Right lung (tissue), 10 donors: ENCODE measurements at places on chromosomes 11 and 22. TPM values are rescaled to one million over a fixed set of nuclear protein-coding genes. Genes with fewer than 3 reads are reported as not detected.

DNA sequence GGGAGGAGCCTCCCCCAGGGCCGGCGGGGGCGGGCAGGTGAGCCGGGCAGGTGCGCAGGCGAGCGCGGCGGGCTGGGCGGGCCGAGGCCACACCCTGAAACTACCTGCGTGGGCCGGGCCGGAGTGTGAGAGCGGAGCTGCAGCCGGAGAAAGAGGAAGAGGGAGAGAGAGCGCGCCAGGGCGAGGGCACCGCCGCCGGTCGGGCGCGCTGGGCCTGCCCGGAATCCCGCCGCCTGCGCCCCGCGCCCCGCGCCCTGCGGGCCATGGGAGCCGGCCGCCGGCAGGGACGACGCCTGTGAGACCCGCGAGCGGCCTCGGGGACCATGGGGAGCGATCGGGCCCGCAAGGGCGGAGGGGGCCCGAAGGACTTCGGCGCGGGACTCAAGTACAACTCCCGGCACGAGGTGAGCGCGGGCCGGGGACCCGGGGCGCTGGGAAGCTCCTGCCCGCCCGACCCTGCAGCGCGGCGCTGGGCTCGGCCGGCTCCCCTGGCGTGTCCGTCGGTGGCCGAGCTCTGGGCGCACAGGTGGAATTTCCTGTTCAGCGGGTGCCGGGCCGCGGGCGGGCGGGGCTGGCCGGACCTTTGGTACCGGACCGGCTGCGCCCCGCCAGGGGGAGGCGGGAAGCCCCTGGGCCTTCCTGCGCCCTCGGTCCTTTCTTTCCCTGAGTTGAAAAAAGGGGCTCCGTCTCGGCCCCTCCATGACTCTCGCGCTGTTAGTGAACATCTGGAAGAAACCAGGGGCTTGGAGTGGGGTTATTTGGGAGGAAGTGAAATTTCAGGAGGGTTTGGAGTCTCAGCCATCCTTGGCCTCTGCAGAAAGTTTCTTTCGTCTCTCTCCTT lies at the start of gene ST14:
Gene ST14 (plus strand): TSS at position 126 of the 841 bp plus-strand sequence. CDS start 198 bp downstream, at position 324.
- no peak for DNase-seq

DNA sequence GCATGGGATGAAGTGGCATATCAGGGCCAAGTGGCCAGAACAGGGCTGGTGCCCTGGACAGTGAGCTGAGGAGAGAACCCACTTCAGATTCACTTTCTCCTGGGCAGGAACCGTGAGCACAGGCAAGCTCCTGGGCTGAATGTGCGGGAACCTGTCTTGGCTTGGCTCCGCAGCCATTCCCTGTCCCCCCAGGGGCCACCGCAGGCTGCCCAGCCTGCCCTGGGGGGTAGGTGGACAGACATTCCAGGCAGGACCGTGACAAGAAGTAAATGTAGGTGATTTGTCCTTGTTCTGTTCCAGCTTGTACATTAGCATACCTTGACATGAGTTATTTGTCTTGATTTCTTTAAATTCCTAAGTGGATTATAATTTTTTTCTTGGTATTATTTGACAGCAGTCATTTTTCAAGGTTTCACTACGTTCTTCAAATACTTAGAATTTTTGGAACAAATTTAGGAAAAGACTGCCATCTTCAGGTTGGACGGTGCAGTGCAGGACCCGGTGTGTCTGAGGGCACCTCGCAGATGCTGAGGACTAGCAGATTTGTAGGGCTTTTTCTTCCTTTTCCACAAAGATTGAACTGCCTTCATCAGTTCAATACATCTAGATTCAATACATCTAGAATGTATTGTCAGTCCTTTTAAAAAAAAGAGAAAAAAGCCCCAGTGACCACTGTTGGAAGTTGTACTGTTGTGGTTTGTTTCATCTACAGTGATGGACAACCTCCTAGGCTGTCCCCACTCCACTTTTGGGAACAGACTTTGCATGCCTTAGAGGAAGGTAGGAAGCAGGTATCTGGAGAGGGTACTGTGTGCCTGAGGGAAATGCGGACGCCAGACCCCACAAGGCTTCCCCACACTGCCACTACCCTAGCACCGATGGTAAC lies 115.1 kb upstream of the RASSF10 start:
- DNase-seq, result peak; percentile 28

DNA sequence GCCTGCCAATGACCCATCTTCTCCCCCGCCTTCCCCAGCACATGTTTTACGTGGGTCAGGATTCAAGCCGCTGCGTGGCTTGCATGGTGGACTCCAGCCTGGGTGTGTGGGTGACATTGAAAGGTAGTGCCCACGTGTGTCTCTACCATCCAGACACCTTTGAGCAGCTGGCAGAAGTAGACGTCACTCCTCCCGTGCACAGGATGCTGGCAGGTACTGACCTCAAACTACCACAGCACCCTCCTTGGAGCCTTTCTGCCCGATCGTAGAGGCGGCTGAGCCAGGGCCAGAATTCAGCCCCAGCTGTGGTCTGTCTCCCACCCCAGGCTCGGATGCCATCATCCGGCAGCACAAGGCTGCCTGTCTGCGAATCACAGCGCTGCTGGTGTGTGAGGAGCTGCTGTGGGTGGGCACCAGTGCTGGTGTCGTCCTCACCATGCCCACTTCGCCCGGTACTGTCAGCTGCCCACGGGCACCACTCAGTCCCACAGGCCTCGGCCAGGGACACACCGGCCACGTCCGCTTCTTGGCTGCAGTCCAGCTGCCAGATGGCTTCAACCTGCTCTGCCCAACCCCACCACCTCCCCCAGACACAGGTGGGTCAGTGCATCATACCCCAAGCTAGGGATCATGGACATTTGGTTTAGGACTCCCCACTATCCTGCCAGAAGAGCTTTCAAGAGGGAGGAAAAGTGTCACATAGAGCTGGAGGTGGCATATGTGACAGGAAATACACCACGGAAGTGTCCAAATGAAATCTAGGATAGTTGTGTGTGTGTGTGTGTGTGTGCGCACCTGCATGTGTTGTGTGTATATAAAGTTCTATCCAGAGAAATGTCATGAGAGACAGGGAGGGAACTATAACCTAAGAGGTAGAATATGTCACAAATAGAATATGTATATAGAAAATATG lies 10.6 kb upstream of the RELT start:
- no peak for DNase-seq

MS4A15 gene
- polyA plus RNA-seq, result not detected

DNA sequence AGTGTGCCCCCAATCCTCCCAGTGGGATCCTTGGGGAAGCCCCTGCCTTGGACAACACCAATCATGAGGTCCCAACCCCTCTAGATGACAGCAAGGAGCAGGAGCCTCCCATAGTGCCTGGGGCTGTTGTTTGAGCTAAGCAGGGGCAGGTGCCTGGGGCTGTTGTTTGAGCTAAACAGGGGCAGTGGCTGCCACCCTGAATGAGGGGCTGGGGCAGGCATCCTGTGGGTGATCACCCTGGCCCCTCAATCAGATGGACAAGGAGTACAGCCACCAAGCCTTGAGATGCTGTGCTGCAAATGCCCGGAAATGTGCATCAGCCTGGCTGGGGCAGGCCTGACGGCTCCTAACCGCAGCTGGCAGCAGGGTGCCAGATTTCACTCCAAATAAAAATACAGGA lies 66.7 kb downstream of the MYEOV start:
- DNase-seq, result no peak

VPREB1 gene
- polyA plus RNA-seq, result not detected

NPAS4 gene
- 0.38 TPM for polyA plus RNA-seq

GRCh38 chr22:47393191-47393590 lies 630.7 kb downstream of the TBC1D22A start:
- DNase-seq, result no peak

CDC45 gene
- 14.9 TPM for polyA plus RNA-seq

DNA sequence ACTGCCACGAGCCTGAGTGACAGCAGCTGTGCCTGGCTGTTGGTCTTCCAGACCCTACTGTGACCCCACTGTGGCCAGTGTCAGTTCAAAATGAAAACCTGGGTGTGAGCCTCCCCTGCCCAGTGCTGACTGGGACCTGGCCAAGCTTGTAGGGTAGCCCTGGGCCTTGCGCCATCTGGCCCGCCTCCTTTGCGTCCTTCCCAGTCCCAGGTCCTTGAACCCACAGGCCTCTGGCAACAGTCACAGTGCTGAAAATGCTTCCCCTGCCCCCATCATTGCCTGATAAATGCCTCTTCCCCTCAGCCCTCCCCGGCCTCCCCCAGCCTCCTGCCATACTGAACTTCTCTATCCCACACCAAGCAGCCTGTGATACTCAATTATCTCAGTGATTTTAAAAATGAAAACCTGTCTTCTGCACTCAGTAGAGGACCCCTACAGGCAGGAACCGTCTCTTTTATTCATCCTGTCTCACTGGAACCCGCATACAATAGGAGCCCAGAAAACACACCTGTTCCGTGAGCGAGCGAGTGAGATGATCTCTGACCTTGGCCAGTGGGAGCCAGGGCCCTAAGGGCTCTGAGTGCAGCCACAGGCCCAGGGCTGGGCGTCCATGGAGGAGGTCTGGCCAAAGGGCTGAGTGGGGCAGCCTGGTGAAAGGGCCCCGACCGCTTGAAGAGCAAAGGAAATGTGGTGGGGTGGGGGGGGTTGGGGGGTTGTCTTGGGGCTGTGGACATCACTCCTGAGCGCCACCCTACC lies 49.7 kb upstream of the TTLL12 start:
- DNase-seq, result no peak

DNA sequence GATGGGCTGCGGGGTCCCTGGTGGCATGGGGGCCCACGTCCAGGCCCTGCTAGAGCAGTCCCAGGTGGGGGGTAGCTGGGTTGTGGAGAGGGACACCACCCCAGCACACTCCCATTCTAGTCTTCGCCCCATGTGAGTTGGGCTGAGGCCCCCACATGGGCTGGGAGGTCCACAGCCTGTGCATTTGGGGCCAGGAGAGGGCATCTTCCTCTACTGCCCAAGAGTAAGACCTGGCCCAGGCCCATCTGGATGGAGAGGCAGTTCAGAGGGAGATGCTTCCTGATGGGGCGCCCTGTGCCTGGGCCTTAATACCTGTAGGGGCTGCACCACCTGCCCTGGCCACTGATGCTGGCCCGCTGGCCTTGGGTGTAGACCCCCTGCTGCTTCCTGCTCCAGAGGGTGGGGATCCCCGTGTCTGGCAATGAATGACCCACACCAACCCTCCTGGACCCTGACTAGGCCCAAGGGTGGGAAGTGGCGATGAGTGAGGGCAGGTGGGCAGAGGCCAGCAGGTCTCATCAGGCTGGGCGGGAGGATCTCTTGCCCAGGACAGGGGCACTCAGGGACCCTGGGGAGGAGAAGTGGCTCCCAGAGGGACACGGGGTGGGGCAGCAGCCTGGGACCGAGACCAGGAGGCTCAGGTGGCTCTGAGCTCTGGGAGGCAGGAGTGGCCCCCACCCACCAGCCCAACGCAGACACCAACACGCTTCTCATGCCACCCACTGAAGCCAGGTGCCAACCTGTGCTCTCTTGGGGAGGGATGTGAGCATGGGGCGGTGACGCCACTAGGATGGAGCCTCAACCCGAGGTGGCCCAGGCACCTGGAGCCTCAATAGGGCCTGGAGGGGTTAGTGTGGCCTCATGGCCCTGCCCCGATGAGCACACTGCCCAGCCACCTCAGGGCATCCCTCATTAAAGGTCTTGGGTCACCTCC lies 17.4 kb upstream of the GNB1L start:
- no peak for DNase-seq

IGF2 gene
- 147 TPM for polyA plus RNA-seq

MPPED2 gene
- 4.3 TPM for polyA plus RNA-seq

DNA sequence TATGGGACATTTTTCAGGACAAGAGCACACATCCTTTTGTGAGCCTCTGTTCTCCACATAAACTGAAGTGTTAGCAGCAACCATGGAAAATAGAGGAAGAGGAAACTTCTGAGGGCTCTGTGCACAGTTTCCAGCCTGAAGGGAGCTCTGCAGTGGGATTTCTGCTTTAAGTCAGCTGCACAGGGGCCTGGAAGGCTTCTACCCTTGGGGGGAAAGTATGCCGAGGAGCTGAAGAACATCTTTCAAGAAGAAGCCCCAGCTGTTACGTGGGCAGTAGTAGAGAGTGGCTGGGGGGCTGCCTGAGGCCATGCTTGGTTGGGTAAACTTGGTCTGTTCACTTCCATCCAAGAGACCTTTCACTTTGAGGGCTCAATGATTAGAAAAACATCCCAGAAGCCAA lies 82.7 kb upstream of the EED start:
- DNase-seq, result no peak

LDHAL6A gene
- 0.60 TPM for polyA plus RNA-seq

SSTR3 gene
- polyA plus RNA-seq, result 0.09 TPM

C22orf42 gene
- polyA plus RNA-seq, result not detected

GRCh38 chr22:38742176-38742942 lies 13.4 kb downstream of the SUN2 start:
- DNase-seq, result no peak

DNA sequence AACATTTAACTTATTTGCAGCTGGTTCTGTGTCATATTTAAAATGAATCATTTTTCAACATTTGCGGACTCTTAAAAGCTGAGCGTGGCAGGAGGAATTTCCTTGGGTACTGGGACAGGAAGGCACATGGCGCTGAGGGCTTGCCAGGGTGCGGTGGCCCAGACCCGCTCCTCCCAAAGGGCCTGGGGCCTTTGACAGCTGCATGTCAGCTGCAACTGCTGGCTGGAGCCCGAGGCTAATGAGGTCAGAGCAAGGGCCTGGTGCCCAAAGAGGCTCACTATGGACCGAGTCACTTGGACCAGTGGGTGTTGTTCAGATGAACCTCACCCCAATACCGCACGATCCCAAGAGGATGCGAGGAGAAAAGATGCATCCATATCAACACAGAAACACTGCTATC lies 326.9 kb downstream of the CTTN start:
- no peak for DNase-seq

- no peak for DNase-seq
These were observed 17.6 kb downstream of the DDB1 start for GRCh38 chr11:61315260-61315659.

SCGB1A1 gene
- 59.5 TPM for polyA plus RNA-seq

- no peak for DNase-seq
These were observed 27.5 kb downstream of the OSBPL5 start for GRCh38 chr11:3137486-3138177.

DNA sequence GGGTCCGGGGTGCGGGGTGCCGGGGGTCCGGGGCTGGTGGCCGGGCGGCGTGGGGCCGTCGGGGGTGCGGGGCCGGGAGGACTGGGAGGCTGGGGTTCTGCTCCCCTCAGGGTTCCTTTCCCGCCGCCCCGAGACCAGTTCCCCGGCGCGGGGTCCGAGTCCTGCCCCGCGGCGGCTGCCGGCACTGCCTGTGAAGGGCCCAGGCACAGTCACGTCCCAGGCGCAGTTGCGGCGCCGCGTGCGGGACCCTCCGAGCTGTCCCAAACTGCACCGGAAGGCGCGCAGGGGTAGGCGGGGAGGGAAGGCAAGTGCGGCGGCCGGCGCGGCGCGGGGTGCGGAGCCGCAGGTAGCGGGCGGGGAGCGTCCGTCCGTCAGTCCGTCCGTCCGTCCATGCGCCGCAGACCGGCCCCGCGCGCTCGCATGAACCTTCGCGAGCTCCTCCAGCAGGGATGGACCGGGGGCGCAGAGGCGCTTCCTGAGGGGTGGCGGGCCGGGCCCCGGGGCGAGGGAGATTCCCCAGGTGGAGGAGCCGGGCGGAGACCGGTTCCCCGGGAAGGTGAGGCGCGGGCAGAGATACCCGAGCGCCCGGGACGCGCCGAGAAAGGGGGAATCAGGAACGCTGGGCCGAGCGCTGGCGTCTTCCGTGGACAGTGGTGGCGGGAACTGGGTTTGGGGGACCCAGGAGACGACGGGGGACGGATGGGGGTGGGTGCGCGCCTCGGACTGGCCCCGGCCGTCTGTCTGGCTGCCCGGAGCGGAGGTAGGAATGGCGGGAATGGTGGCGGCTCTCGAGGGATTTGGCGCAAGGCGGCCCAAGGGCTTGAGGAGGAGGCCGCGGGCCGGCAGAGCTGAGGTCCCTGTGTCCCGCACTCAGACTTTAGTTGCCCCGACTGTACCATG lies 3.1 kb upstream of the ADORA2A start:
- no peak for DNase-seq

SLC22A25 gene
- 0.61 TPM for polyA plus RNA-seq

OR8G5 gene
- polyA plus RNA-seq, result not detected
